ENCODE measurements at places on chromosomes 11 and 22.

DNA sequence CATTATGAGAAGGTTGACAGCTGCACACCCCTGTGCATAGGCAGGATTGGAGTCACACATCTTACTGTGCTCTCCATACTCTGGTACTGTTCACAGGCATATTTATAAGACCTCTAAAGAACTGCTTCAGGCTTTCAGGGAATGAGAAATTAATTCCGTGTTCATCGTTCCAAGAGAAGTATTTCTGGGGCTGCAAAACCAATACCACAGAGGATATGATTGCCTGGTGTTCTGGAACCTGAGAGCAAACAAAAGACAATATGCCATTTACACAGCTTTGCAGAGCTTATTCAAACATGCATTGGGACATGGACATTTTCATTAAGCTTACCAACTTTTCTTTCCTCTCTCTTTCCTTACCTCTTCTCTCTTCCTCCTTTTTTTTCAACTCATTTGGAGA is 388.7 kb downstream of the NTM start:
- DNase-seq: no peak

DNA sequence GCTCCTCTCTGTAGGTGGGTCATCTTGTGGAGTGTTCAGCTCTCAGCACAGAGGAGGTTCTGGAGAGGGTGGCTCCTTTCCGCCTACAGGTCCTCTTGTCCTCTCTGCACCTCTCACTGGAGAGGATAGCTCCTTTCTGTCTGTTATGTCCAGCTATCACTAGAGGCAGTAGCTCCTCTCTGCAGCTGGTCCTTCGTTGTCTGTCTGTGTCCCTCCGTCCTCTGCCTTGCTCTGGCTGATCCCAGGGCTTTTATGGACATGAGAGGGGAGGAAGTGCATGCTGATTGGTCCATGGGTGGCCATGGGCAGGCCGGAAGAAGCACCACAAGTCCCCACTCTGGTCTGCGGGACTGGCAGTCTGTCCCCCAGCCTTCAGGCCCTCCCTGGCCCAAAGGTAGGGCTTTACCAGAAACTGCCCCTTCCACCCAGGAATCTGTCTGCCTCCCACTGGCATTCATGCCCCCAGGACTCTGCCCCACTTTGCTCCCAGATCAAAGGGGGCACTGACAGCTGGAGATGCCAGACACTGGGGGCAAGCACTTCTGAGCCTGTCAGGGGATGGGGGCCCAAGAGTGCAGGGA is 38.6 kb upstream of the CALCB start:
- no peak for DNase-seq

DNA sequence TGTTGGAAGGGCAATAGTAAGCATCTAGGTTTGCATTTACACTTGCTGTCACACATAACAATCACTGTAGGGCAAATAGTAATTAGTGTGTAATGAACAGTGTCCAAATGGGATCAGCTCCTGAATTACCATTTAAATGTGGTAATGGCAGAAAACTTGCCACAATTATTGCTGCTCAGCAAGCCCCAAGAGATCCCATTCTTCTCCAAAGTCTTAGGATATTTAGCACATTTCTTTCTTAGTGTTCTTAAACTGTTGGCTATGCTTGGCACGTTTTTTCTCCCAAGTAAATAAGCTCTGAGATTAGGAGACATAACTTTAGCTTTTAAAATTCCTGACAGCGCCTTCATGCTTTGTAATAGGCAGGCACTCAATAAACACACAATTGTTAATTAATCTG is 1037.0 kb downstream of the DLG2 start:
- no peak for DNase-seq

GRCh38 chr22:20175597-20175900 is 24.7 kb upstream of the CCDC188 start:
- no peak for DNase-seq

- no peak for DNase-seq
These were observed 756 bp downstream of the CLNS1A start for GRCh38 chr11:77636731-77637344.

DNA sequence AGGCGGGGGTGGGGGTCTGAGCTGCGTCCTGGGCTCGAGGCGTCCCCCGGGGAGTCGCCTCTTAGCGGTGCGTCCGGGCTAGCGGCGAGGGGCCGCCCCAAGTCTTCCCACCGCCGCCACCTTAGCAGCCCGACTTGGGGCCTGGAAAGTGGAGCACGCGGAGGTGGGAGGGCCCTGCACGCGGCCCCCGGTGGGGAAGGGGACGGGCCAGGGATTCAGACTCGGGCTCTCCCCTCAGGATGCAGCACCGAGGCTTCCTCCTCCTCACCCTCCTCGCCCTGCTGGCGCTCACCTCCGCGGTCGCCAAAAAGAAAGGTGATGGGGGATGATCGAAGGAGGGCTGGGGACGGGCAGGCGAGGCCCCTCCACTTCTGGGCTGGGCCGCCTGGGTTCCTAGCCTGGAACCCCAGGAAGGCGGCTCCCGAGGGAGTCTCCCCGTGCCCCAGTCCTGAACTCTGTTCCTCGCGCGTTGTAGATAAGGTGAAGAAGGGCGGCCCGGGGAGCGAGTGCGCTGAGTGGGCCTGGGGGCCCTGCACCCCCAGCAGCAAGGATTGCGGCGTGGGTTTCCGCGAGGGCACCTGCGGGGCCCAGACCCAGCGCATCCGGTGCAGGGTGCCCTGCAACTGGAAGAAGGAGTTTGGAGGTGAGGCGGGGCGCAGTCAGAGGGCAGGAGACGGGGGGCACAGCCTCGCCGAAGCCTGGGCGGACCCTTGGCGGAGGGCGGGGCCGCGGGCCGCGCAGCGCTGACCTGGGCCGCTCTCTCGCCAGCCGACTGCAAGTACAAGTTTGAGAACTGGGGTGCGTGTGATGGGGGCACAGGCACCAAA is 563 bp downstream of the MDK start:
- DNase-seq: peak; percentile 23

GRCh38 chr22:44620129-44620840 is 81.7 kb upstream of the PRR5 start:
- DNase-seq: no peak

DNA sequence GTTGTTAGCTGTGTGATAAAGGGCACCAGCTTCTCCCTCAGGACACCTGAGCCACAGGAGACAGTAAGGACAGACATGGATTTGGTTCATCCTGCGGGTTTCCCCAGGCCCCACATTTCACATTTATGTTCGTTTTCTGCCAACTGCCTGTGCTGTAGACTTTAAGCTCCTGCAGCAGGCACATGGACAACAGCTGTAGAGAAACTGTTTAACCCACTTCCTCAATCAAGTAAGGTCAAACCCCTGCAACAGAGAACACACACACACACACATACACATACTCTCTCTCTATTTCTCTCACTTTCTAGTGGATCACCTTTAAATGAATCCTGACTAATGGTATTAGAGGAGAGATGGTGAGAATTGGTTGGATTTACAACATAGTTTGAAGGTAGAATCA is 90.7 kb downstream of the C11orf87 start:
- DNase-seq: no peak

GRCh38 chr11:88297421-88297820 is 40.1 kb downstream of the CTSC start:
- no peak for DNase-seq

DNA sequence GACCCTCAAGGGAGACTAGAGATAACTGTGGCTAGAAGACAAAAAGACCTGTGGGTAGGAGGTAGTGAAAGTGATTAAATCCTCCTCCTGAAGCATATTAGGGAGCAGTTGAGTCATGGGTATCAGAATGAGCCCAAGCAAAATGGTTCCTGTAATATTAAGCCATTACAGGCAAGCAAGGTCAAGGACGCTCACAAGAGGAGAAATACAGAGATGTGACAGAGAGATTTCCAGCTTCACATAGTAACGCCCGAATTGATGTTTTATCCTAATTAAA is 77.7 kb downstream of the FAM76B start:
- no peak for DNase-seq

GRCh38 chr22:27231266-27231665 is 570.3 kb downstream of the MN1 start:
- DNase-seq: no peak

- DNase-seq: no peak
These were observed 335.3 kb downstream of the MN1 start for GRCh38 chr22:27466229-27466628.

DNA sequence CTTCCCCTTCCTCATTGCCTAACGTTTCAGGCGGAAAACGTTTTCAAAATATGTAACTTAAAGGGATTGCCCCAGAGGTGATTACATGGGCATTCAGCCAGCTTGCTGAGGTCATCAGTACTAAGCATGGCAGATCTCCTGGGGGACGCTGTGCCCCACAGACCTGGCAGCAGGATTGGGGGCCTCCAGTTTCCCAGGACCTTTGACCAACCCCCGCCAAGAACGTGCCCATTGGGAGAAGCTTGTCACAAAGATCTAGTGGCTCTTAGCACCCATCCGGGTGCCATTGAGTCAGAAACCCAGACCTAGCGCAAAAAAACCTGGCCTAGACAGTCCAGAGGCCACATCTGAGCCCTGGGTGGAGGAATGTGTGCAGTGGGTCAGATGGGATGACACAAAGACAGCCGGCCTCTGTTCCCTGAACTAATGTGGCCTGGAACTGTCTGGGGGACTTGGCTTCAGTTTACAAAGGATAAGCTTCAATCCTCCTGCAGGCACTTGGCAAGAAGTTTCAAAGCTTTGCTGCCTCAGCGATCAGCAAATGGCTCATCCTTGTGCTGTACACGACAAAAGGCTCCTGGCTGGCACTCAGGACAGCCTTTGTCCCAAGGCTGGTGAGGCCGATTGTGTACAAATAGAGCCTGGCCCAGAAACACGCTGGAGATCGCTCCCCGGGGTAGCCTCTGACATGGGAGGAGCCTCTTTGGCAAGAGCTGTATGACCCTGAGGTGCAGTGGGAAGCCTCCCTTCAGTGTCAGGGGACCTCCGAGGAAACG is 9.5 kb downstream of the C1QTNF6 start:
- no peak for DNase-seq

- peak; percentile 79 for DNase-seq
These were observed 96.5 kb upstream of the FGF3 start for GRCh38 chr11:69915501-69916250.

DNA sequence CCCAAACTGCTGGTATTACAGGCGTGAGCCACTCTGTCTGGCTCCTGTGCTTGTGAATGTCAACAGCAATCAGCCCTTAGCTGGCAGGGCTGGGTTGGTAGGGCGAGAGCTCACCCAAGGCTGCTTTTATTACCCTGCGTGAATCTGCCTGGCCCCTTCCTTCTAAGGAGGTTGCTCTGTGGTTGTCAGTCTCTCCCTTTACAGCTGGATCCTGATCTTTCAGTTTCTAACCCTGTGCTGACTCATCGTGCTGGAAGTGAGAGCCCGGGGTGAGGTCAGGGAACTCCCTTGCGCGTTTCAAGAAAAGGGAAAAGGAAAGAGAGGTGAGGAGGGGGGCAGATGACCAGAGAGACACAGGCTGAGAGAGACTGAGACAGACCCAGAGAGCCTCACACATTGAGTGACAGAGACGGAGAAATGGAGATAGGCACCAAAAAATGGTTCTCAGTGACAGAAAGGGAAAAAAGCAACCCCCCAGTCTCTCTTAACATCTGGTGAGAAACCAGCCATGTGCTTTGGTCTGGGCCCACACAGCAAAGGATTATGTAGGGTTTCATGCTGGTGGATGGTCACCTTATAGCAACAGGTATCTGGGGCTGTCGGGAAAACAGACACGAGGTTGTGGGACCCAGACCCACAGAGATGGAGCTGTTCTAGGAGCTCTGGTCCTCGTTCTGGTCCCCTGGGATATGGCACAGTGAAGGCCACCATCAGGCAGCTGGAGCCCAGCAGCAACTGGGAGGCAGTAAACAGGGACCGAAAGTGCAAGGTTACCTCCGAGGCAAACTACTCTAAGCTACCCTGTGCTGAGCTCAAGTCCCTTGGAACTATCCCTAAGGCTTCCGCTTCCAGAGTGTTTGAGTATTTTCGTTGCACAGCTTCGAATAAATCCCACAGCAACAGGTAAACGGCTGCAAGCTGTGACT is 2.5 kb downstream of the TCN2 start:
- no peak for DNase-seq

GRCh38 chr11:61442616-61443015 is 12.7 kb downstream of the SDHAF2 start:
- no peak for DNase-seq

- DNase-seq: no peak
These were observed 23.3 kb downstream of the KCNJ5 start for GRCh38 chr11:128914216-128915148.

DNA sequence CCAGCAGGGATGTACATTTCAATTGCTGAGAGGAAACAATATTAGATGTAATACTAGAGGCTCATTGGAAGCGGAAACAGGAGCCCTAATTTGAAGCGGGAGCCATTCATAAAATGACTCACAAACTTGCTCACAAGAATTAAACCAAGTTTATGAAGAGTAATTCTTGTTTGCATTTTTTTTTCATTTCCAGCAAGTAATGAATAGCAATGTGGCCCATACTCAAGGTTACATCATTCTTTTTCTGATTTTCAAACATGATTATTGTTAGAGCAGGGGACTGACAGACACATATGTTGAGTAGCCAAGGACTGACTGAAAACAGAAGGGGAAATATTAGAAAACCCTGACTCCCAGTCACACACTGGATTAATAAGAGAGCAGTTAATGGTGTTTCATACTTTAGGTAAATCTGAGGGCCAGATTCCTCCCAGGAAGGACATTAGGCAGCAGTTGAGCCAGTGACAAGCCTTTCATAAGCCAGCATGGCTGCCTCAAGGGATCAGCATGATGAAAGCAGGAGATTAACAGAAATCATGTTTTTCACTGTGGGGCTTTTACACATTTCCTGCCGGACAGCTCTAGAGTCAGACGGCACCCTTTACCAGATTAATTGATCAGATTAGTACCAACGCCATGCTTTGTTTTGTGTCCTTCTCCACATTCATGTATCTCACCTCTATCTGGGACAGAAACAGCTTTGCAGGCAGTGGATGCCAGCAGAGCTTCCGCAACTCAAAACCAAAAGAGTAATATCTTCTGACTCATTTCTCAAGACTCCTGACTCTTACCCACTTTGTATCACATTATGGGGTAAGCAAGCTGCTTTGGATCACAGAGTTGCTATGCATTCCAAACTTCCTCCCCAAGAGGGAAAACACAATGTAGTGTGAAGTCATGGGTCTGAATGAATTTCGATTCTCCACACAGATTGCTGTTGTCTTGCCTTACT is 831.6 kb downstream of the KCNA4 start:
- DNase-seq: no peak

- no peak for DNase-seq
These were observed 151.1 kb downstream of the FEZ1 start for GRCh38 chr11:125344846-125345420.

- DNase-seq: no peak
These were observed 117.6 kb downstream of the FAT3 start for GRCh38 chr11:92342034-92342720.

All from 8988T (cell line).